Fibroblast of skin of scalp (primary cell): ENCODE measurements at places on chromosomes 5 and 9.
A peak's percentile ranks its signal among the peaks of the same experiment; 100 is the strongest.

DNA sequence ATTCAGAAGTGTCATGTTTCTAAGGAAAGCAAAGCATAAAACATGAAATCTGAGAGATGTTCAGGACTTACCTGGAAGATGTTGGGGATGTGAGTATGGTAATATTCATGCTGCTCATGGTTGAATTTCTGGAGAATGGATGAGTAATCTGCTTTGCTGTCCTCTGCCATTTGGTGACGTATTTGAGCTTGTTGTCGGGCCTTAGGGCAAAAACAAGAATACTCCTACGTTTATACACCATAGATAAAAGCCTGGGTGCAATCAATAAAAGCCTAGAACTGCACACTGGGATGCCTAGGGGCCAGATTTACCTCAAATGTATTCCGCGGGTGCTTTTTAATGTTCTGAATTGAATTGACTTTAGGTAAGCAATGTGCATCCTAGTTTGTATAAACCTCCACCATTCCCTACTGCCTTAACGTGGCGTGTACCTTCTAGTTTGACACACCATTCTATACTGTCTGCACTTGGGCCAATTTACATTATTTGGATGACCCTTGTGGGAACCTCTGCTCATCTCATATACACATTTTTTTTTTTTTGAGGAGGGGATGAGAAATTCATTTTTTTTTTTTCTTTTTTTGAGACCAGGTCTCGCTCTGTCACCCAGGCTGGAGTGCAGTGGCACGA is 94.4 kb downstream of the USP20 start:
- DNase-seq: no peak

GRCh38 chr5:87109746-87110145 is 157.9 kb upstream of the RASA1 start:
- DNase-seq: no peak

GRCh38 chr9:117414906-117415331 is at the start of gene ASTN2:
Gene ASTN2 (minus strand): TSS chr9:117415057. CDS start chr9:117414938, 119 bp downstream.
- peak; percentile 12 for DNase-seq

DNA sequence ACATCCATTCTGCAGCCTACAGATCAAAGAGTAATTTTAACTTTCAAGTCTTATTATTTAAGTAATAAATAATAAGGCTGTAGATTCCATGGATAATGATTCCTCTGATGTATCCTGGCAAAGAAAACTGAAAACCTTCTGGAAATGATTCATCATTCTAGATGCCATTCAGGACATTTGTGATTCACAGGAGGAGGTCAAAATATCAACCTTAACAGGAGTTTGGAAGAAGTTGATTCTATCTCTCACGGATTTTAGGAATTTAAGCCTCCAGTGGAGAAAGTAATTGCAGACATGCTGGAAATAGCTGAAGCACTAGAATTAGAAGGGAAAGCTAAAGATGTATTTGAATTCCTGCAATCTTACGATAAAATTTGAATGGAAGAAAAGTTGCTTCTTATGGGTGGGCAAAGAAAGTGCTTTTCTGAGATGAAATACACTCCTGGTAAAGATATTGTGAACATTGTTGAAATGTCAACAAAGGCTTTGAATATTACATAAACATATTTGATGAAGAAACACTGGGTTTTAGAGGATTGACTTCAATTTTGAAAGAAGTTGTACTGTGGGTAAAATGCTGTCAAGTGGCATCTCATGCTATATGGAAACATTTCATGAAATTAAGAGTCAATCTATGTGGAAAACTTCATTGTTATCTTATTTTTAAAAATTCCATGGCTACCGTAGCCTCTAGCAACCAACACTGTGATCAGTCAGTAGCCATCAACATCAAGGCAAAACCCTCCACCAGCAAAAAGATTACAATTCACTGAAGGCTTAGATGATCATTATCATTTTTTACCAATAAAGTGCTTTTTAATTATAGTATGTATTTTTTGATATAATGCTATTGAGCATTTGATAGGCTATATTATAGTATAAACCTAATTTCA is 1141.0 kb downstream of the CDH12 start:
- DNase-seq: peak; percentile 35

DNA sequence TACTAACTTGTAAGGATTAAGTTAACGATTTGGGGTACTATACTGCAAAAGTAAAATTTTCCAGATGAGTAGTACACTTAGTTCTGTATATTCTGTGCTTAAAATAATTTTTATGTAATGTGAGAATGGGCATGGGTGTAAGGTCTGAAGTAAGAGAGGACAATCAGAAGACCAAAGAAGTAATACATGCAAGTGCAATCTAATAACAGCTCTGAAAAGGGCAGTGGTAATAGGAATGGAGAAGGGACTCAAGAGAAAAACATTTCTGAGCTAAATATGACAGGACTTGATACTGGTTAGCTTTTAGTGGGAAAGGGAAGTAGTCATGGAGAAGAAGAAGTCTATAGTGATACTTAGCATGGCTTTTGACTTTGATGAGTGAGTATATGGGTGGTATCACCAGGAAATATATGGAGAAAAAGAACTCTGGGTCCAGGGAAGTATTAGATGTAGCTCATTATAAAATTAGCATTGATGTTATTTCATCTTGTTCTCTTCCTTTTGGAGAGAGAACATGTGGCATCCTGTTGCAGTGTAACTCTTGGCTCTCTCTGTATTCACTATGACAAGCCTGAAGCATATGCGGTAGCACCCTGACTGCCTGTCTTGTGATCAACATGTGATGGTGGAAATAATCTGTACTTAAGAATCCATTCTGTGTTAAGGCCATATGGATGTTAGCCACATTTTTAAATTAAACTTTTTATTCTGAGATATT is 60.5 kb downstream of the ERCC6L2 start:
- no peak for DNase-seq

DNA sequence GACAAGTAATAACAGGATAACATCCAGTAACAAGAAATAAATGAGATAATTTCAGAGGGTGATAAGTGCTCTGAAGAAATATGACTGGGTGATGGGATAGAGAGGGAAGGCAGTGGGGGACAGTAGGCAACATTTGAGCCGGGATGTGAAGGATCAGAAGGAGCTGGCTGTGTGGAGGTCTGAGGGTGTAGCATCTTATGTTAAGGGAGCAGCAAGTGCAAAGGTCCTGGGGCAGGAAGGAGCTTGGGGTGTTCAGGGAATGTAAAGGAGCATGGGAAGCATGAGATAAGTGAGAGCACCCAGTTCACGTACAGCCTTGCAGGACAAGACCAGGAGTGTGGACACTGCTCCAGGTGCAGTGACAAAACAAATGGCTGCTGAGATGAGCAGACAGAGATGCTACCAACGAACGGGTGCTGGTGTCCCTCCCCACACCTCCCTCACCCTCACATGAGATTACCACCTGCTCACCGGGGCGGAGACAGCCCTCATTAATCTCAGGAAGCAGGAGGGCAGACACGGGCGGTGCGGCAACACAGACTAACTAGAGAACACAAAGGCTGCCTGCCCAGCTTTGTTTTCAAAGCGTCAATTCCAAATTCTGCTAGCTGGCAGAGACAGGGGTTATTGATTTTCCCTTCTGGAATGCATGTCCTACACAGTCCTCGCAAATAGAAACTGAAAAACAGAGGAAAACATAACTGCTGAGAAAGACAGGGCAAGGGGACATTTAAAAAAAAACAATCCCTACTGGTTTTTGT is 298.1 kb upstream of the PANK3 start:
- no peak for DNase-seq

- DNase-seq: no peak
Observed at GRCh38 chr5:15209053-15209762, 290.8 kb upstream of the FBXL7 start.

GRCh38 chr5:141780952-141781781 is 97.0 kb downstream of the PCDH1 start:
- DNase-seq: no peak

- DNase-seq: no peak
Observed at GRCh38 chr5:58965677-58966414, 383.0 kb downstream of the RAB3C start.

- DNase-seq: no peak
Observed at GRCh38 chr5:78507531-78507930, 141.0 kb downstream of the LHFPL2 start.

DNA sequence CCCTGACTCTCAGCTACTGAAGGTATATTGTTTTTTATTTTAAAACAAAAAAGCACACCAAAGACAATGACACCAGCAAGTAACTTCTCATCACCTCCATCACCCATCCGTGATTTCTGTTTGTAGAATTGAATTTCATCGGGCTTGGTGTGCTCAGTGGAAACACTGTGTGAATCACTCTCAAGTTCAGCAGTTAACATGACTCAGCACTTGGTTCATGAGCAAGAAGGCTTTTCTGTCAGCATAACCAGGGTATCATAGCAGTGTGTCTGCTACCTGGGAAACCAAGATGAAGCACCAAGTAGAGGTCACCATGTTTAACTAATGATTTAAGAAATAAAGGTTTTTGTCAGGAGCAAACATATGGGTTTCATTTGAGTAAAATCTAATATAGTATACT is 123.7 kb downstream of the INSYN2B start:
- DNase-seq: peak; percentile 82

GRCh38 chr5:90096415-90097081 is 313.0 kb downstream of the CETN3 start:
- peak; percentile 80 for DNase-seq

- DNase-seq: no peak
Observed at GRCh38 chr9:22415941-22416691, 30.5 kb upstream of the DMRTA1 start.

DNA sequence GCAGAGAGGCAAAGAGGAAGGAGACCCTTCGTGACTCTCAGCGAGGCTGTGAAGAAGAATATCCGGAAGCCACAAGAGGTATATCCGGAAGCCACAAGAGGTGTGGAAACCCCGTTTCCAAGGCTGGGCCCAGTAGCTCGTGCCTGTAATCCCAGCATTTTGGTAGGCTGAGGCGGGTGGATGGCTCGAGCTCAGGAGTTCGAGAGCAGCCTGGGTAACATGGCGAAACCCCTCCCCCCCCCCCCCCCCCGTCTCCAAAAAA is 612 bp upstream of the BBLN start:
- DNase-seq: no peak

DNA sequence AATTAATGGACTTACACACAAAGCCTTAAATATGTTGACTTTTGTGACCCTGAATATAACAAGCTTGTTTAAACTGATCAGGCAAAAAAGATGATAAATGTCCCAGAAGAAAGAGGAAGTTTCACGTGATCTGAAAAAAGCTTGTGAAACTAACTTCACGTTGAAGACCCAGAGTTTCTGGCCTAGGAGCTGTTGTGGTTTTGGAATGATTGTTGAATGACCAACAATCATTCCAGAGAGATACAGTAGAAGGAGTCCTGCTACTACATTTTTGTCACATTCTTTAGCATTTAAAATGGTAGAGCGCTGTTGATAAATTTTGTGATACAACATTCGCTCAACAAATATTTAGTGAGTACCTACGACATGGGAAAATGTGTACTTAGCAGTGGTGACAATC is 143.1 kb upstream of the FBN2 start:
- DNase-seq: peak; percentile 46

DNA sequence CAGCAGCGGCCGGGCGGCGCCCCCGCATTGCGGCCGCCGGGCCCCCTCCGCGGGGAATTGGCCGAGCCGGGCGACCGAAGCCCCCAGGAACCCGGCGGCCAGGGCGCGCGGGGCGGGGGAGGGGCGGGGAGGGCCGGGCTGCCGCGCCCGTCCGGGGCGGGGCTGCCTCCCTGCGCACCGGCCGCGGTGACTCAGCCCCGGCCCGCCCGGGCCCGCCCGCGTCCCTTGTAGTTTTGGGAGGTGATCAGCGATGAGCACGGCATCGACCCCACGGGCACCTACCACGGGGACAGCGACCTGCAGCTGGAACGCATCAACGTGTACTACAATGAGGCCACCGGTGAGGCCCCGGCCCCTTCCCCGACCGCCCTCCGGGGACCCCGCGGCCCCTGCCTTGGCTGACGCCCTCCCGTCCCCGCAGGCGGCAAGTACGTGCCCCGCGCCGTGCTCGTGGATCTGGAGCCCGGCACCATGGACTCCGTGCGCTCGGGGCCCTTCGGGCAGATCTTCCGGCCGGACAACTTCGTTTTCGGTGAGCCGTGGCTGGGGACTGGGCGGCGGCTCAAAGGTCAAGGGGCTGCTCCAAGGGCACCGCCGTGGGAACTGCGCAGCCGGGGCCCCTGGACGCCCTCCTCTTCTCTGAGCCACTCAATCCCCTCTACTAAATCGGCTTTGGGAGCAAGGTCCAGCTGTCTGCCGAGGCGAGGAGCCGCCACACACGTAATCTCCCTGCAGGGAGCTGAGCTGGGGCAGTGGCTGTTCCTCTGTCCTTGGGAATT is 592 bp downstream of the TUBB4B start:
- DNase-seq: peak; percentile 50

GRCh38 chr5:1380011-1380817 is 35.3 kb upstream of the CLPTM1L start:
- peak; percentile 9 for DNase-seq

GRCh38 chr5:113276493-113276892 is 158.3 kb downstream of the TSSK1B start:
- DNase-seq: no peak

DNA sequence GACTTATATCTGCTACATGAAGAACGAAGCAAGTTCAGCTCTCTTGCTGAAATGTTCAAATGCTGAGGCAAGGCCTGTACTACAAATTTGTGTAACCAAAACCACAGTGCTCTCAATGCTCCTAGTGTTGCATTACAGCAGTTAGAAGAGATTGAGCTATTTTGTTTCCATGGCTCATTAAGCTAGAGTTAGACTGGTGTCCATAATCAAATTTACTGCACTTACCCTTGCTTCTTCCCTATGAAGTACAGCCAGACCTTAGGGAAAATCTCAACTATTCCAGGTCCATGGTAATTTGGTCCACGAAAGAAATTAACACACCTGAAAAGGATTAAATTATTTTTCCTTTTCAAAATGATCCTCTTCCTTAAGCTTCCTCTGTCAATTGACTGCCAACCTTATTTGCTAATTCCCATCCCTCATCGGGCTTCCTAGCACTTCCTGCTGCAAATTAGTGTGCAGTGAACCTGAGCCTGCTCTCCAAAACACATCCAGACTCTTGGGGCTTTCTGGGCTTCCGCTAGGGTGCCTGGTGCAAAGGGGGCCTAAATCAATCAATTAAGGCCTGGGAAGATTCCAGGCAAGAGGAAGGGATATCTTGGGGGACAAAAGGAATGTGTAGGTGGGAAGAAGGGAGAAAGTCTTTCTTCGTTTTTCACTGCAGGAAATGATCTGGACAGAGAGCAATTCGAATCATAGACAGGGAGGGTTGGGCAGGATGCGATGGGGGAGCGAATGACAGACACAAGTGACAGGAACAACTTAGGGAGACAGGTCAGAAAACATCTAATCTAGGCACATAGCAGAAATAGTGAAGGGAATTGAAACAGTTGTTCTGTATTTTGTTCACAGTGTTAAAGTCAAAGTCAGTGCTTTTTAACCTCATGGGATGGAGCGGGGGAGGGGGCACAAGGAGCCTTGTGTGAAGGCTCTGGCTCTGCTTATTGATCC is 542.4 kb downstream of the RAB3C start:
- peak; percentile 31 for DNase-seq
